ENCODE measurements at places on chromosomes 4 and X. TPM values are rescaled to one million over a fixed set of nuclear protein-coding genes. Genes with fewer than 3 reads are reported as not detected.

GRCh38 chrX:25012793-25013631, 2.8 kb downstream of the ARX start:
- DNase-seq, result peak; percentile 83
- no peaks in the 10 kb centered on the region for H3K4me1 ChIP-seq

DNA sequence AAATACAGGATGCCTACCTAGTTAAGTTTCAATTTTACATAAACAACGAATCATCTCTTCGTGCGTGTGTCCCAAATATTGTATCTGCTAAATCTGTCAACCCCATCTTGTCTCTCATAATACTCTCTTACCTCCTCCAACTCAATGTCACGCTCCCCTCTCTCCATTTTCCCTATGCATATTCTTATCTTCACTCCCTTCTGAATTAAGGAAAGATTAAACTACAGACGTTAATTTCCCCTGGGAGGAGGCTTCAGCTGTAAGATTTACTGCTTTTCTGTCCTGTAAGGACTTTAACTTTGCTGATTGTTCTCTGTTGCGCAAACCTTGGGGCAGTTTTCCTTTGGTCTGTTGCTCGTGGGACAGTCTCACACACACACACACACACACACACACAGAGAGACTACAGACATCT, 455 bp upstream of the ABCB7 start:
- H3K36me3 ChIP-seq, result no peaks in the 10 kb centered on the region
- peak overlapping the region; percentile 41 for H3K27ac ChIP-seq
- H3K4me1 ChIP-seq, result no peaks in the 10 kb centered on the region
- no peak for DNase-seq

DNA sequence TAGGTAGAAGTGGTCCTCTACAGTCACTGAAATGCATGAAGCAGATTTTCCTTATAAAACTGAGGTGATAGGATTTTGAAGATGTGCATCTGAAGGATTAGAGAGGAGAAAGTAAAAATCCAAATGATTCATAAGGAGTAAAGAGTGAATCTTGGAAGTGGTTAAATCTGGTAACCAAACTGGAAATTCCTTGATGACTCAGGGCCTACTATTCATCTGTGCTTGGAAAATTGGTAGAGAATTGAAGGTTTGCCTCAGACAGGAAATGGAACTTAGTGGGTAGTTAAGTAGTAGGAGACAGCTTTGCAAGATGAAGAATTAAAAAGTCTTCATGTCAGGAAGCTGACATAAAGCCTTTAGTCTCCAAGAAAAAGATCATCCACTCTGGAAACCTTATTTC, 368.9 kb upstream of the CTSO start:
- DNase-seq, result no peak
- H3K27ac ChIP-seq, result no peak overlapping the region
- H3K4me1 ChIP-seq, result peaks cover 4% of the 10 kb centered on the region
- H3K4me3 ChIP-seq, result no peak overlapping the region

GRCh38 chrX:41634284-41634683, 54.5 kb upstream of the GPR34 start:
- H3K4me1 ChIP-seq, result no peaks in the 10 kb centered on the region
- peaks cover 11% of the 10 kb centered on the region for H3K36me3 ChIP-seq

DNA sequence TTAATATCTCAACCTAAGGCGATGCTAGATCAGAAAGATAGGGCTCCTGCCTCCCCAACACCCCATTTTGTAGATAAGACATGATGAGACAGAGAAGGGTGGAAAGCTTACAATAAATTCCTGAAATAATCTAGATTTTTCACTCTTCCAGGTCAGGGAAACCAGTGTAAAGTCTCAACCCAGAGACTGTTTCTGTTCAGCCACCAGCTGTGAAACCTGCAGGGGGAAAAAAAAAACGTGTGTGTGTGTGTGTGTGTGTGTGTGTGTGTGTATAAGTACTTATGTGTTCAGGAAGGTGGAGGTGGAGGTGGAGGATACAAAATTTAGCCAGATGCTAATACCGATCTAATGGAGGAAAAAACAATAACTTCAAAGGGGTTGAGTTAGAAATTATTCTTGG, 773 bp upstream of the ITM2A start:
- H3K4me1 ChIP-seq, result peaks cover 4% of the 10 kb centered on the region
- H3K4me3 ChIP-seq, result peak overlapping the region; percentile 83
- H3K27ac ChIP-seq, result no peak overlapping the region
- no peaks in the 10 kb centered on the region for H3K27me3 ChIP-seq
- no peaks in the 10 kb centered on the region for H3K36me3 ChIP-seq

DNA sequence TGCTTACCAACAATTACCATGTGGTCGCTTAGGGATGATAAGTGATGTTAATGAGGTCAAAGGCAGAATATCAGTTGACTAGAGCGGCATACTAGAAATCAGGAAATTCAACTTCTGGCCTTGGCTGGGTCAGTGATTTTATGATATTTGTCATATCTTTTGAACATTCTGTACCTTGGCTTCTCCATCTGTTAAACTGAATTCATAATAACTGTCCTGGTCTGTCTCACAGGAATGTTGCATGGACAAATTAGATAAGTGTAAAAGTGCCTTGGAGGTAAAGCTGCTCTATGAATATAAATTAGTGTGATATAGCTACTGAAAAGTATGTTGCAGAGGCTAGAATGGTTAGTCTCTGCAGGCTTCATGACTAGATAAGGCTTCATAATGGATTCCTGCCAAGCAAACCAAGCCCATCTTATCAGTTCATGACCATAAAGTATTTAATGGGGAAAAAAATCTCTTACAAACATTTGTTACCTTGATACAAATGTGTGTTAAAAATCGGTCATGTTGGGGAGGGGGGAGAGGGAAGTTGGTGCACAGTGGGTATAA, 104.6 kb upstream of the BMPR1B start:
- H3K4me3 ChIP-seq, result no peak overlapping the region
- DNase-seq, result no peak
- H3K4me1 ChIP-seq, result no peaks in the 10 kb centered on the region
- no peaks in the 10 kb centered on the region for H3K27me3 ChIP-seq
- H3K36me3 ChIP-seq, result peaks cover 54% of the 10 kb centered on the region

- H3K27ac ChIP-seq, result no peak overlapping the region
- no peak for DNase-seq
- H3K27me3 ChIP-seq, result no peaks in the 10 kb centered on the region
- H3K4me1 ChIP-seq, result no peaks in the 10 kb centered on the region
- no peaks in the 10 kb centered on the region for H3K36me3 ChIP-seq
- H3K4me3 ChIP-seq, result no peak overlapping the region
These were observed 175.4 kb upstream of the FRG1 start for GRCh38 chr4:189765301-189765700.

DNA sequence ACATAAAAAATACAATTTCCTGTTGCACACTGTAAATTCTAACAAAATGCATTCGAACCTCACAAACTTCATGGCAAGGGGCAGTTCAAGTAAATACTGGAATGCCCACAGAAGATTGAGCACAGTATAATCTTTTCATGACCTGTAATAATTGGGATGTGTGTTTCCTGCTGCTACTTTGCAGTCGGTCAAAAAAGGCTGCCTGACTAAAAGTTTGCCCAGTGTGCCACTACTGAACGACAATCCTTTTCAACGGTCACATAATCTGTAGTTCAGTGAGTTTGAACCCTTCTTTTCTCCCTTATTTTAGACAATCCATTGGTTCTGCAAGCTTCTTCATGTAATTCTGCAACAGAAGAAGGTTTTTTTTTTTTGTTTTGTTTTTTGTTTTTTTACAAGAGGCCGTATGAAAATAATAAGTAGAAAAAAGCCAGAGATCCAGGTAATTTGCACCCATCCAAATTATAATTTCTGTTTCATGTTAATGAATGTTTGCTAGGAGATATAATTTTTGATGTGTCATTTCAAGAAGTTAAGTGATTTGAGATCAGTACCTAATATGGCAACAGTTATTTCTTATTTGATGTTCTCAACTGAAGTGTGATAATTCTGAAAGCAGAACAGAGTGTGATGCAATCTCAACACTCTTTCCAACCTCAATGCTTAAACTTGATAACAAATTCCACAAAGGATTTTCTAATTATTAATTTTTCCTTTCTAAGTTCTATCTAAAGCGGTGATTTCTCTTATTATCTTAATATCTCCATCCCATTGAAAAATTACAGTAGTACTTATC, 237.6 kb downstream of the FSTL5 start:
- no peak for DNase-seq
- H3K4me1 ChIP-seq, result no peaks in the 10 kb centered on the region
- no peaks in the 10 kb centered on the region for H3K36me3 ChIP-seq
- no peak overlapping the region for H3K4me3 ChIP-seq

DNA sequence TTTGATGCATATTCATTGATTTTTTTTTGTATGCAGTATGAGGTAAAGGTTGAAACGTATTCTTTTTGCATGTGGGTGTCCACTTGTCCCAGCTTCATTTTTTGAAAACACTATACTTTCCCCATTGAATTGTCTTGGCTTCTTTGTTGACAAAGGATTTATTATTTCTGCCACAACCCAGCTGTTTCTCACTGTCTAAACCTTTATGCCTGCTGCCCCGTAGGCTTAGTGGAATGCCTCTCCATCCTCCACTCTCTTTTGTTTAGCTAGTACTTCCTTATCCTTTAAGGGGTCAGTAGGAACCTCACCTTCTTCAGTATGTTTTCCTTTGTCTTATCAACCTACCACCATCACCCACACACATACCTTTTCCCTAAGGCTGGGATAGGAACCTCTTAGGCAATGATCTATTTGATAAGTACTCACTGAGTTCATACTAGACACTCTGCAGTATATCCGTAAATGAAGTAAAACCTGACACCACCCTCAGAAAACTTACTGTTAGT, 8.5 kb downstream of the FMR1 start:
- no peak overlapping the region for H3K4me3 ChIP-seq
- DNase-seq, result no peak
- no peaks in the 10 kb centered on the region for H3K4me1 ChIP-seq

DNA sequence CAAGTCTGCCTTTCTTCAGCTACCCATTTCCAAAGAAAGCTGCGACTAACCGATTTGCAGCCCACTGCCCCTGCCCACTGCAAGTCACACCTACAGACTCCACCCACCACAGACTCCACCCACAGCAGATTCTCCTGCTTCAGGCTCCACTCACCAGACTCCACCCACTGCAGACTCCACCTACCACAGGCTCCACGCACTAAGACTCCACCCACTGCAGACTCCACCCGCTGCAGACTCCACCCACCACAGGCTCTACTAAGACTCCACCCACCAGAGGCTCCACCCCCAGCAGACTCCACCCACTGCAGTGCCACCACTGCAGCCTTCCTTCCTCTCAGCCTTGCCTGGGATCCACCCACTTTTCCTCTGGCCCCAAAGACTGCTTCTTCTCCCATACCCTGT, 41.3 kb downstream of the ABLIM2 start:
- no peak overlapping the region for H3K27ac ChIP-seq
- no peaks in the 10 kb centered on the region for H3K27me3 ChIP-seq
- H3K4me1 ChIP-seq, result no peaks in the 10 kb centered on the region
- H3K36me3 ChIP-seq, result no peaks in the 10 kb centered on the region
- peak; percentile 95 for DNase-seq

DNA sequence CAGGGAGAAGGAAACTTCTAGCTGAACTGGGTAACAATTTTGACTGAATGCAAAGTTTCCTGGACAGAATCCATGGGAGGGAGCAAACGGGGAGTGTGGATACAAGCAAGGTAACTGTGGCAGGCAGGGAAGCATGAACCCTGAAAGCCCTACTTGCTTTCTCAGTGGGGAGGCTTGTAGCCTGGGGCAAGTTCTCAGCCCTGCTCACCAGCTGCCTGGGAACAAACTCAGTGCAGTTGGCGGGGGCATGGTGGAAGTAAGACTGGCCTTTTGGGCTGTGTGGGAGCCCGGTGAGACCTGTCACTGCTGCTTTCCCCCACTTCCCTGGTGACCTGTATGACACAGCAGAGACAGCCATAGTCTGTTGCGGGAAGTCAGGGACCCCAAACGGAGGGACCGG, 14.0 kb upstream of the TEX13B start:
- no peaks in the 10 kb centered on the region for H3K4me1 ChIP-seq
- H3K36me3 ChIP-seq, result no peaks in the 10 kb centered on the region
- no peak for DNase-seq

GRCh38 chr4:177349191-177349590, 39.5 kb downstream of the NEIL3 start:
- no peaks in the 10 kb centered on the region for H3K27me3 ChIP-seq
- DNase-seq, result no peak
- H3K36me3 ChIP-seq, result peaks cover 10% of the 10 kb centered on the region
- H3K27ac ChIP-seq, result no peak overlapping the region

- no peak overlapping the region for H3K4me3 ChIP-seq
- peaks cover 2% of the 10 kb centered on the region for H3K4me1 ChIP-seq
- H3K27me3 ChIP-seq, result no peaks in the 10 kb centered on the region
- H3K27ac ChIP-seq, result no peak overlapping the region
- H3K36me3 ChIP-seq, result no peaks in the 10 kb centered on the region
These were observed 207.3 kb upstream of the PABPC4L start for GRCh38 chr4:134408897-134409296.

DNA sequence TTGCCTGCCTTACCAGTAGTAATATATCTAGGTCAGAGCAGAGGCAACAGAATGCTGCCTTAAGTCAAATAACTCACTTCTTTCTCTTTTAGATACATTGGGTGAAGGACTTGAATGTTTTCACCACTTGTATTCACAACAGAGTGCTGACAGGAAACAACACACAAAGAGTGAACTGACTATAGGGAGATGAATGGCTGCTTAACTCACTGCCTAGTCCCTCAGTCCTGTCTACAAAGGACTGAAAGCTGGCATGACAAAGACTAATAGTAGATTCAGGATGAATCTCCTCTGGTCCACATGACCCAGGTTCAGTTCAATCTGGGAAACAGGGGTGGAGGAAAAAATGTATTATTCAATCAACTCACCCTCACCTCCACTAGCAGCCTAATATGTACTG, 134.2 kb downstream of the GALNTL6 start:
- DNase-seq, result no peak
- no peaks in the 10 kb centered on the region for H3K4me1 ChIP-seq
- no peak overlapping the region for H3K4me3 ChIP-seq
- no peak overlapping the region for H3K27ac ChIP-seq
- H3K36me3 ChIP-seq, result no peaks in the 10 kb centered on the region

DNA sequence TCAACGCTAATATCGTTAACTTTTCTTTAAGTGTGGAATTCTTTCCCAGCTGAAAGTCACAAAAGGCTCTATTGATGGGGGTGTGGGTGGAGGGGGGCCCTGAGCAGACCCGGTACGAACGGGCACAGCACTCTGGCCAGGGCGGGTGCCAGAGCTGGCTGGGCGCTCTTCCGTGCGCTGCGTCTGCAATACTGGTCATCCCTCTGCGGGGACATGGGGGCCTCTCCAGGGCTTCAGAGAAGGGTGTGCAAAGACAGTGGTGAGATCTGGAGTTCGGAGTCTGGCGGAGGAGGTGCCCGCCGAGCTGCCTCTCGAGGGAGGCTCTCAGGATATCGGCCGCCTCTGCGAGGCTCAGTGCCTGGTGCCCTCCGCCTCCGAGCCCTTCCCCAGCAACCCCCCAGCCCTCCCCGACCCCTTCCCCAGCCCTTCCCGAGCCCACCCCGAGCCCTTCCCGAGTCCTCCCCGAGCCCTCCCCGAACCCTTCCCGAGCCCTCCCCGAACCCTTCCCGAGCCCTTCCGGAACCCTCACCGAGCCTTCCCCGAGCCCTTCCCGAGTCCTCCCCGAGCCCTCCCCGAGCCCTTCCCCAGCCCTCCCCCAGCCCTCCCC, 34.3 kb downstream of the FGFRL1 start:
- DNase-seq, result peak; percentile 34
- no peaks in the 10 kb centered on the region for H3K4me1 ChIP-seq
- H3K27me3 ChIP-seq, result peaks cover 73% of the 10 kb centered on the region

GRCh38 chr4:158122501-158122900, 50.3 kb downstream of the GASK1B start:
- H3K27me3 ChIP-seq, result no peaks in the 10 kb centered on the region
- no peaks in the 10 kb centered on the region for H3K36me3 ChIP-seq
- DNase-seq, result no peak
- no peak overlapping the region for H3K27ac ChIP-seq
- no peak overlapping the region for H3K4me3 ChIP-seq
- H3K4me1 ChIP-seq, result peaks cover 2% of the 10 kb centered on the region

Gene PDHA2
- not detected for total RNA-seq

Gene PAGE5
- not detected for total RNA-seq

Gene SHOX
- not detected for total RNA-seq

Gene CYSLTR1
- total RNA-seq, result 0.11 TPM

Data from endodermal cell (in vitro differentiated cells).